ENCODE measurements at places on chromosomes 7 and 10.
A peak's percentile ranks its signal among the peaks of the same experiment; 100 is the strongest.

- DNase-seq, result no peak
Measured at GRCh38 chr7:83934118-83934734, 260.4 kb downstream of the SEMA3A start.

- DNase-seq, result no peak
Measured at GRCh38 chr7:79464051-79464450, 10.6 kb upstream of the MAGI2 start.

DNA sequence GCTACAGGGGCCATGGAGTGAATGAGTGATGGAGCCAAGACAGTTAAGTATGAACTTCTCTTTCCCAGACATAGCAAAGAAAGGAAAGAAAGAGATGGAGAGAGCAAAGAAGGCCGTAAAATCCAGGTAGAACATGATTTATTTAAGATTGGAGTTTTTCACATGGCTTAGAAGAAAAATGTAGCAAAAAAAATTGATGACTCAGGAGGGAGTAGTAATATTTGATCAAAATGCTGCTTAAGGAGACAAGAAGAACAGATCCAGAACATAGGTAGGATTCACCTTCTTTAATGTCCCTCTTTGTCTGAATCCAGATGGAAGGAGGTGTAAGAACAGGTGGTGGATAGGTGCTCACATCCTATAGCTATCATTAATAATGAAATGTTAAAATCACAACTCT is 51.0 kb upstream of the GLCCI1 start:
- no peak for DNase-seq

DNA sequence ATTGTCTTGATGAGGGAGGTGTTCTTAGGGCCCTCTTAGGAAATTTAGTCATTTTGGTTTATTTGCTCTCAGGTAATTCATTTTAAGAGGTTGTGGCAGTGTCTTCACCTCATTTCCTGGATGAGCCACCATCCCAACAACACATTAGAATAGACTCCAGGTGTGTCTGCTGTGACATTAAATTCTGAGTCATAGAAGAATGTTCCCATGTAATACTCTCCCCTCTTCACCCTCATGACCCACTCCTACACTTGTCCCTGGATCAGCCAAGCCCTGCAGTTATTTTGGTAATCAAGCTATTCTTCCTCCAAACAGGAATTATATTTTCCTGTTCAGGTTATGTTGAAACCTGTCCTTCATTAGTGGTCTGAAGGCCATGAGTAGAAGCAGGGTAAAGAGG is 944.1 kb downstream of the SORCS3 start:
- DNase-seq, result no peak

GRCh38 chr7:2093215-2093842 is 139.4 kb downstream of the MAD1L1 start:
- no peak for DNase-seq

DNA sequence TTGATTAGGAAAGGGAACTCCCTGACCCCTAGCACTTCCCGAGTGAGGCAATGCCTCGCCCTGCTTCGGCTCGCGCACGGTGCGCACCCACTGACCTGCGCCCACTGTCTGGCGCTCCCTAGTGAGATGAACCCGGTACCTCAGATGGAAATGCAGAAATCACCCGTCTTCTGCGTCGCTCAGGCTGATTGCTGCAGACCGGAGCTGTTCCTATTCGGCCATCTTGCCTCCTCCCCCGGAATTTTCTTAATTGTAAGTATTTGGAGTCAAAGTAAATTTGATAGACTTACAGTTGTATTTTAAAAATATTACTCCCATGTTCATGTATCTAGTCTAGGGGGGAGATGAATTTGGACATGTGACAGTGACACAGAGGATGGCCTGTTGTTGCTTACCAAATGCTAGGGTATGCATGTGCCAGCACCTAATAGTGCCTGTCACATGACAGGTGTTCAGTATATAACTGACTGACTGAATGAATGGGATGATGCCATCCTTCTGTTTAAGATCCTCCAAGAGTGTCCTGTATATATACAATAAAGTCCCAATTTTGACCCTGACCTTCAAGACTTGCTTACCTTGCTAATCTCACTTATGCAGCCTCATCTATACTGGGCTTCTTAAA is 42.0 kb upstream of the ICA1 start:
- no peak for DNase-seq

- DNase-seq, result no peak
Measured at GRCh38 chr10:43078986-43079273, 2.1 kb downstream of the RET start.

GRCh38 chr7:19920166-19920565 is 146.7 kb upstream of the TMEM196 start:
- no peak for DNase-seq

DNA sequence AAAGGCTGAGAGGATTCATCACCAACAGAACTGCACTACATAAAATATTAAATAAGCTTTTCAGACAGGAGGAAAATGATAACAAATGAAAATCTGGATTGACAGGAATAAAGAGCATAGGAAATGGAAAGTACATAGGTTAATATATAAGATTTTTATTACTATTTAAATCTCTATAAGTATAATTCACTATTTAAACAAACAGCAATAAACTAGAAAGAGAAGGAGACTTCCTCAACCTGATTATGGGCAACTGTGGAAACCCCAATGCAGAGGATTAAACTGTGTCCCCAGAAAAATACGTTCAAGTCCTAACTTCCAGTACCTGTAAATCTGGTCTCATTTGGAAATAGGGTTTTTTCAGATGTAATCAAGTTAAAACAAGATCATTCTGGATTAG is 14.8 kb upstream of the ASL start:
- DNase-seq, result no peak

DNA sequence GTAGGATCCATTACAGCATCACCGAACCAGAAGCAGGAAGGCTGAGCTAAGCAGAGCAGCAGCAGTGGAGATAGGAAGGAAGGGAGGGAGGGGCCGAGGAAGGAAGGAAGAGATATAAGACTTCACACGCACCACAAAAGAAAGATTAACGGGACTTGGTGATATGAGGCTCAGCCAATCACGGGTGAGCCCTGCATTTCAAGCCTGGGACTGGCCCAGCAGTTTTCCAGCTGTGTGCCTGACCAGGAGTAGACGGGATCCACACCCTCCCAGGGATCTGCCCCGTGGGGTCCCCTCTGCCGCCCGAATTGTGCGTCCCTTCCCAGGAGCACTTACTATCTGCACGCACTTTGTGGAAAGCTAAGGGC is 16.2 kb downstream of the ATG9B start:
- peak; percentile 83 for DNase-seq

- no peak for DNase-seq
Measured at GRCh38 chr10:131902691-131903090, 1.9 kb downstream of the PPP2R2D start.

- no peak for DNase-seq
Measured at GRCh38 chr7:97006816-97007582, 1.6 kb downstream of the DLX6 start.

- DNase-seq, result no peak
Measured at GRCh38 chr7:131803816-131804215, 247.4 kb upstream of the PODXL start.

DNA sequence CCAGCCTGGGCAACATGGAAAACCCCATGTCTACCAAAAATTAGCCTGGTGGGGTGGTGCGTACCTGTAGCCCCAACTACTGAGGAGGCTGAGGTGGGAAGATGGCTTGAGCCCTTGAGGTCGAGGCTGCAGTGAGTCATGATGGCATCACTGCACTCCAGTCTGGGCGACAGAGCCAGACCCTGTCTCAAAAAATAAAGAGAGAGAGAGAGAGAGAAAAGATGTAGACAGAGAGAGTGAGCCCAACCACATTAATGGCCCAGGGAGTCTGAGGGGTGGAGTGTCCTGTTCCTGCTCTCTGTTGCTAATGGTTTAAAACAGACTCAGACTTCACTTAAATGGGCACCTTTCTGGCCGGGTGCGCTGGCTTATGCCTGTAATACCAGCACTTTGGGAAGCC is 455.7 kb upstream of the GALNT17 start:
- no peak for DNase-seq

DNA sequence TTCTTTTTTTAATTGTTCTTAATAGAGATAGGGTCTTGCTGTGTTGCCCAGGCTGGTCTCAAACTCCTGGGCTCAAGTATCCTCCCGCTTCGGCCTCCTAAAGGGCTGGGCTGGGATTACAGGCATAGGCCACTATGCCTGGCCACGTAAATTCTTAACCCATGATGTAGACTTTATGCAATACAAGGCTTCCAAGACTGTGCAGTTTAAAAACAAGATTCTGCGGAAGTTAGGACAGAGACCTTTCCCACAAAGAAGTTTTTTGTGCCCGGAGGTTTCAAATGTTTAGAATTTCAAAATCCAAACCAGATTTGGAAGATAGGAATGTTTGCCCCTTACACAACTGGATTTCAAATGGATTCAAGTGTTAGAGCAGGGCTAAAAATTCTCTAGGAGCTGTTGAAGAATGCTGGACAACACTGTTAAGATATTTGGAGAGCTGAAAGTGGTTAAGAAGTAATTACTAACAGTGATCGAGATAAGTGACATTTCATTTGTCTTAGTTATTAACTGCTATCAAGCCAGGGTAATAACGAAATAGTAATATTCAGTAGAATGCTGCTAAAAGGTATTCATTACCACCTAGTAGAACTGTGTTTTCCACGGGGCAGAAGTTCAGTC is 7.4 kb downstream of the APBB1IP start:
- no peak for DNase-seq

DNA sequence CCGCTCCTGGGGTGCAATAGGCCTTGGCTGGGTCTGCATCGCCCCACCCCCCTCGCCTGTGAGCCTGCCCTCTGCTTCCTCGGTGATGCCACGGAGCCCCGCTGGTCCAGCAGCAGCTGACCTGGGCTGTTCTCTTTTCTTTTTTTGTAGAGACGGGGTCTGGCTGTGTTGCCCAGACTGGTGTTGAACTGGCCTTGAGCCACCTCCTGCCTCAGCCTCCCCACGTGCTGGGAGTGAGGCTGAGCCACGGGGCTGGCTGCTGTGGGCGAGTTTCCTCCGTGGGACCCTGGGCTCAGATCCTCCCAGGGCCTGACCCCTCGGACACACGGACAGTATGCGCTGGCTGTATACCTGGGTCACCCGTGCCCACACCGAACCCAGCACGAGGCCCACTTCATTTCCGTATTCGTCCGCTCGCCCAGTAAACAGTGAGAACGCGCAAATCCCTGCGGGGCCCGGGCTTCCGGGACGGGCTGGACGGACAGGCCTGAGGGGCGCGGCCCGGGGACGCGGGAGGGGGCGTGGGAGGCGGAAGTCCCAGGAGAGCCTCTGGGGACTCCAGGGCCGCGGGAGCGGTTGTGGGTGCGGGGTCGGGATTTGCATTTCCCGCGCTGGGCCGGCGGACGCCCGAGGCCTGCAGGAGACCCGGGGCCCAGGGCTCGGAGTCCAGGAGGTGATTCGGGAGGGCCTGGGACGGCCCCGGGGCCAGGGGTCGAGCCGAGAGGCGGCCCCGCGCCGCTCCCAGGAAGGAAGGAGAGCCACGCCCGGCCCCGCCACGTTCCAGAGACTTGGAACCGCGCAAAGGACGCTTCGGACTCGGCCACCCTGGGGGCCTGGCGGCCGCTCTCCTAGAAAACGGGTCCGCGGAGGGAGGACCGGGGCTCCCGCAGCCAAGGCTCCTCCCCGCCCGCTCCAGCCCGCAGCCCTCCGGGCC is 57.7 kb upstream of the DNAJB6 start:
- no peak for DNase-seq

DNA sequence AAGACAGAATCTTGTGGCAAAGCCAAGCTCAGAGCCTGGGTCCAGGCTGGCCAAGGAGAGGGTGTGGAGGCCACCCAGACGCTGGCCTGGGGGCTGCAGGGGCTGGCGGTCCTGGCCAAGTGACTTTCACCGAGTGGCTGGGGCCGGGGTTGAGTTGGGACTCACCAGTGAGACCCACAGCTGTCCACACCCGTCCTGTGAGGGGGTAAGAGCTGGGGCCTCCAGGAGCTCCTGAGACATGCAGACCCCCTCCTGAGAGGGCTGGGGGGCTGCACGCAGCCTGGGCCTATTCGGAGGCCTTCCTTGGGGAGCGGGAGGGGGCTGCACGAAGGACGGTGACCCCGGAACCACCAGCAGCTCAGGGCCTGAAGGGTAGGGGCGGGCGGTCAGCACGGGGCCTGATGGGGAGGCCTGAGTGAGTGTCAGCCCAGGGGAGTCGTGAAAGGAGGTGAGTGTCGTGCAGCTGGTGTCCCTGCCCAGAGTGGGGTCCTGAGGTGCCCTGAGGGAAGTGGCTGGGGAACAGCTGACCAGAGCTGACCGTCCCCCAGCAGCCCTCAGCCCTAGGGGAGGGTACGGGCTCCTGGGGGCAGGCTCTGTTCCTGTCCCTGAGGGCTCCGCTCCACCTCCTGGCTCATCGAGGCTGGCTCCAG is 100.9 kb downstream of the FOXL3 start:
- DNase-seq, result no peak

GRCh38 chr10:79047875-79048638 is 20.7 kb upstream of the ZMIZ1 start:
- DNase-seq, result peak; percentile 73

GRCh38 chr7:26709210-26709990 is 155.0 kb downstream of the SKAP2 start:
- DNase-seq, result no peak

- peak; percentile 44 for DNase-seq
Measured at GRCh38 chr10:21649454-21649872, 115.4 kb downstream of the MLLT10 start.

- DNase-seq, result no peak
Measured at GRCh38 chr7:112997831-112998230, 88.8 kb downstream of the GPR85 start.

DNA sequence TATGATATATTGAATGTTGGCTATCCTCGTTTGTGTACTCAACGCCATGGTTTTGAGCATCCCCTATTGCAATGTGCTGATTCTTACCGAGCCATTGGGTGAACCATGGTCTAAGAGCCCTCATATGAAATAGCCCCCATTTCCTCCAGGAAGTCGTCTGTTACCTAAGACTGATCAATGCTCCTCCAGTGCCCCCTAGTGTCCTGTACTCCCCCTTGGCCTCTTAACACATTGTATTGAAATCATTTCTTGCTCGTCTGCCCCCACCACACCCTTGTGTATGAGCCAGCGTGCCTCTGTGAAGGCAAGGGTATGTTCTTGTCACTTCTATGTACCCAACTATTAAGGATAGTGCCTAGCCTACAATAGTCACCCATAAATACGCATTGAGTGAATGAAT is 11.2 kb upstream of the SLC35B4 start:
- DNase-seq, result peak; percentile 32

DNA sequence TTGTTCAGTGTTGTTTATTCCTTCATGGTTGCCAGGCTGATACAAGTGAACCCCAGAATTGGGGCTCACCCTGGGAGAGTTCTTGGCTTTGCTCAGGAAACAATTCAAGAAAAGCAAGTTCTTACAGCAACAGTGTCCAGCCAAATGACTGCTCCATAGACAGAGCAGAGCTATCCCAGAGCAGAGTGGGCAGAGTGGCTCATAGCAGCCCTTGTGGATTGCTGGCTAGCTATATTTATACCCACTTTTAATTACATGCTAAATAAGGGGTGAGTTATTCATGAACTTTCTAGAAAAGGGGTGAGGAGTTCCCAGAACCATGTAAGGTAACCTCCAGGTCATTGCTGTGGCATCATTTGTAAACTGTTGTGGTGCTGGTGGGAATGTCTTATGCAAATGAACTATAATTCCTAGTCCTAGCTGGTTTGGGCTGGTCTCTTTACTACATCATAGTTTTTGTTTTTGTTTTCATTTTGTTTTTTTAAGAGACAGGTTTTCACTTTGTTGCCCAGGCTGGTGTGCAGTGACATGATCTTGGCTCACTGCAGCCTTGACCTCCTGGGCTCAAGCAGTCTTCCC is 59.9 kb upstream of the HBP1 start:
- no peak for DNase-seq

GRCh38 chr10:71965623-71966022 is 1.4 kb downstream of the CHST3 start:
- no peak for DNase-seq
